ENCODE measurements at places on chromosomes 11 and 22.

- no peak for DNase-seq
These were observed 47.6 kb upstream of the OR8B8 start for GRCh38 chr11:124493016-124493655.

- DNase-seq = no peak
These were observed 16.6 kb upstream of the APOL3 start for GRCh38 chr22:36177160-36177559.

DNA sequence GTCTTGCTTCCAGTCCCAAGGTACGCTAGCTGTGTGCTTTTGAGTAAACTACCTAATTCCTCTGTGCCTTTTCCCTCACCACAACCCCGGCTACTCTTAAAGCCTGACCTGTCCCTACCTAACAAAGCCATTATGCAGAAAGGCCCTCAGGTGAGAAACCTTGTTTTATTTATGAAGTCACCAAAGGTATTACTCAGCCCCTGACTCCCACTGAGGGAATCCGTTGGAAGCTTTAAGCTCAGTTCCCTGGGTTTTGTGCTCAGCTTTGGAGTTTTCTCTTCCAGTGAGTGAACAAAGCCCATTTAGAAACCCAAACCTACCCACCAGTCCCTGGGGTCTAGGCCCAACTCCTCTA, 90.9 kb downstream of the APIP start:
- no peak for DNase-seq

GRCh38 chr11:57638005-57638781, 11.5 kb downstream of the YPEL4 start:
- DNase-seq = peak; percentile 57

GRCh38 chr22:23062616-23063538, 7.4 kb upstream of the GNAZ start:
- DNase-seq = no peak

DNA sequence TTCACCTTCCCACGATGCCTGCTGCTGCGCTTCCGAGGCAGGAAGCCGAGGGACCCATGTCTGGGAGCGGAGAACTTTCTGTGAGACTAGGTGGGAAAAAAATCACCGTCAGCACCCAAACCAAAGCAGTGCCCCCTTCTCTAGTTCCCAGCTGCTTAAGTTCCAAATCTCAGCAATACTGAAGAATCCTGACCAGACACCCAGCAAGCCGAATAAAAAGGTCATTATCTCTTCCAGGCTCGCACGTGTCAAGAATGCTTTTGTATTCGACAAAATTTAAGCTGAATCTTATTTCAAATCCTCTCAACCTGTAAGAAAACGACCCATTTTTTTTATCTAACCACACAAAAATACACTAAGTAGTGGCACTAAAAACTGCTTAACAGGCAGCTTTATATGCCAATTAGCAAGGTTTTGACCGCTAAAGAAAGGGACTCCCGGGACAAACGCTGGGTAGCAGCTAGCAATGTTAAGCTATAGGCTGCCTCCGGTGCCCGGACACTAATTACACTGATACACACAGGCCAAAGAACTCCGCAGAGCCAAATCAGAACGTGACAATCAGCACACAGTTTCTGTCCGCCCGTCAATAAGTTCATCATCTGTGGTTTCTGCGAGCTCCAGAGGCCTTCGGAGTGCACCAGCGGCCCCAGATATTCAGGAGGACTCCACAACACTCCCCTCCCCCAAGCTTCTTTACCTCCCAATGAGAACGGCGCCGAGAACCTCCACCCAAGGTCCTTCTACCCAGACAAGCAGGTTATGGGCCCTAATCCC, 728 bp downstream of the RPL3 start:
- no peak for DNase-seq

- DNase-seq = peak; percentile 61
These were observed 1.0 kb upstream of the RELA start for GRCh38 chr11:65663639-65664200.

DNA sequence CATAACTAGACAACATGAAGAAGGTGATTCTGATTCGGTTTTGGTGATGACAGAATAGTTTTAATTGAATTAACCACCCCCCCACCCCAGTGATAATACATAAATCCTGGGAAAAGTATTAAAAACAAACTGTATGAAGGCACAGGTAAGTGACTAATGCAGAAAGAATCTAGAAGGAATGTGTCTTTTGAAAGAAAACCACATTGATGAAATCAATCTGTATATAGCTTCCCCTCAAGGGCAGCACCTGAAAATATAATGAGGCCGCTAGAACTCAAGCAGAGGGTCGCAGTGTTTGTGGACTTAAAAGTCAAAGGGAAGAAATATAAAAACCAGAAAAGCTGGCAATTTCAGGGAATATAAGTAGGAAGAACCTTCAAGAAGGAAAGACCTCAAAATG, 580.5 kb upstream of the CHORDC1 start:
- DNase-seq = no peak

- DNase-seq = no peak
These were observed 292.3 kb upstream of the SYN3 start for GRCh38 chr22:33350491-33350890.

- DNase-seq = peak; percentile 0
These were observed 25.0 kb upstream of the SYN3 start for GRCh38 chr22:33083212-33083611.

- DNase-seq = no peak
These were observed 58.4 kb downstream of the TRMU start for GRCh38 chr22:46393873-46394272.

DNA sequence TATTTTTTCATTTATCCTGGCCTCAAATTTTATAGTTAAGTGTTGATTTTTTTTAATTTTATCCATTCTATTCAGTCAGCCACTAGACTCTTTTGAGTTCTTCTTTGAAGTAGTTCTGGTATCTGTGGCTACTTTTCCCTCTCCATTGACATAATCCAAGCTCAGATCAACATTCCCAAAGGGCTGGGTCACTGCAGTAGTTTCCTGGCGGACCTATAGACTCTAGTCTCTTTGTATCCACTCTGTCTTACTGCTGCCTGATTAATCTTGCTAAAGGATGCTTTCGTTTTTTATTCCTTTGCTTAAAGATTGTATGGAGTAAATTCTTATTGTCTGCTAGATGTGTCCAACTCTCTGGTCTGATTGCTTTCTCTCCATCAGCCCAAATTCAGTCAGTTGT, 87.6 kb downstream of the UVRAG start:
- no peak for DNase-seq

DNA sequence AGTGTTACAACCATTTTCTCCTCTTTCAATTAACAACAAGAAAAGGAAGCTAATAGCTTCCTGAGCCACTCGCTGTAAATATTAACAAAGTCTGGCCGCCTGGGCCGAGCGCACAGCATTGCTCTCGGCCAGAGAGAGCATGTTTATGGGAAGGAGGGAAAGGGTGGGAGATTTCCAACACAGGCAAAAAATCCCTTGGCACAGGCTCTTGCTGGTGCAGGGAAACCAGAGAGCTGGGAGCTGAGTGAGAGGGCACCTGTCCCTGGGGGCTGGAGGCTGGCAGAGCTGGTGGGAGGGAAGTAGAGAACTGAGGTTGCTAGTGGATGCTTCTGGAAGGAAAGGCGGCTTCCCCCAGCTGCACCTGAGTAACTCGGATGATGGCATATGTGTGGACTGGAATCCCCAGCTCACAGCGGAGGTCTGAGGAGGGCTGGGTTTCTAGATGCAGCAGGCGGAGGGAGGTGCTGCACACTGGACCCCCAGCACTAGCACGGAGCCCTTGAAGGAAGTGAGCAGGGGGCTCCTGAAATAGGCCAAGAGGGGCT, 59.6 kb downstream of the FLRT1 start:
- DNase-seq = no peak

- DNase-seq = peak; percentile 34
These were observed 2.1 kb downstream of the C22orf23 start for GRCh38 chr22:37951305-37951704.

GRCh38 chr11:61777234-61778090, 14.9 kb downstream of the TMEM258 start:
- peak; percentile 10 for DNase-seq

- peak; percentile 16 for DNase-seq
These were observed 57.8 kb upstream of the ALDH3B2 start for GRCh38 chr11:67732045-67732787.

GRCh38 chr22:34102633-34103032, 182.4 kb upstream of the LARGE1 start:
- no peak for DNase-seq

DNA sequence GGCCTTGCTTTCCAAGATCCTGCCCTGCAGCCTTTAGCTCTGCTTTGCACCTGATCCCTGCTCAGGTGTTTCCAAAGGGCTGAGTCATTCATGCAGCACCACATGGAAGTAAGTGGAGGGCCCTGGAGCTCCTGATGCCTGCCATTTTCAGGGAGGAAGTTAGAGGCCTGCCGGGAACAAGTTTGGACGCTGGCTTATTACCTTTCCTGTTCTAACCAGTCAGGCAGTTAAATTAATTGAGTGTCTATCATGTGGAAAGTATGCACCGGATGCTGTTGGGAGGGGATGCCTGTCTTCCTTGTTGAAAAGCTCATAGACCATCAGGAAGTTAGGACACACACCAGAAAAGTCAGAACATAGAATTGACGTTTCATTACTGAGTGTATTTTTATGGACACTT, 73.7 kb upstream of the PLET1 start:
- DNase-seq = no peak

DNA sequence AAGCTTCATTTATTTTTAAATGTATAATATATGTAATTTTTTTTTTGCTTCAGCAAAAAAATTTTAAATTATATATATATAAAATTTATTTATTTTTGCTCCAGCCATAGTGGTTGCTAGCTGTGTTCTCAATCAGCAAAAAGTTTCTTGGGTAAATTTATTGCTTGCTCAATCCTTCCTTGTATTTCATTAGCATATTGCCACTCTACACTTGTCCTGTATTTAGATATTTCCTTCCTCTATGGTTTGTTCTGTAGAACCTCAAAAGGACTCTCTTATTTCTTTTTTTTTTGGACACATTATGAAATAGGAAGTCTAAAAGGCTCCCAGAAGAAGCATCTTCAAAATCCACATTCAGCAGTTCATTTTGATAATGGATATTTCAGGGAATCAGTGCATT, 2.3 kb downstream of the PTPRJ start:
- peak; percentile 57 for DNase-seq

DNA sequence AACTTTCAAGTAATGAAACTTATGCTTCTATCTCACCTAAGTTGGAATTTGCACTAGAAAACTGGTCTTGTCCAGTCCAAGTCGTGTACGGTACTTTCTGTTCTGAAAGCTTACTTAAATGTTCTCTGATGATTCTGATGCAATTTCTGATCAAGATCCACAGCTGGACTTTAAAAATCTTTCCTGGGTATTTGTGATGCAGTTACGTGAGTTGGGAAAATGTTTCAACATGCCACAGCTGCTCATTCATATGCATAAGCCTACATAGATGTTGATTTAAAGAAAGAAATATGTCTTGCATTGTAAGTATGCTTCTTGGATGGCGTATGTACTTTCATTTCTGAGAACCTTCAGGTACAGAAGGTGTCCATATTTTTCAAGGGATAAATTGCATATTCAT, 493.7 kb upstream of the CCDC90B start:
- DNase-seq = peak; percentile 47

GRCh38 chr22:21450320-21450831, 16.8 kb upstream of the TMEM191C start:
- no peak for DNase-seq

- DNase-seq = no peak
These were observed 34.2 kb upstream of the HMOX1 start for GRCh38 chr22:35346596-35347220.

DNA sequence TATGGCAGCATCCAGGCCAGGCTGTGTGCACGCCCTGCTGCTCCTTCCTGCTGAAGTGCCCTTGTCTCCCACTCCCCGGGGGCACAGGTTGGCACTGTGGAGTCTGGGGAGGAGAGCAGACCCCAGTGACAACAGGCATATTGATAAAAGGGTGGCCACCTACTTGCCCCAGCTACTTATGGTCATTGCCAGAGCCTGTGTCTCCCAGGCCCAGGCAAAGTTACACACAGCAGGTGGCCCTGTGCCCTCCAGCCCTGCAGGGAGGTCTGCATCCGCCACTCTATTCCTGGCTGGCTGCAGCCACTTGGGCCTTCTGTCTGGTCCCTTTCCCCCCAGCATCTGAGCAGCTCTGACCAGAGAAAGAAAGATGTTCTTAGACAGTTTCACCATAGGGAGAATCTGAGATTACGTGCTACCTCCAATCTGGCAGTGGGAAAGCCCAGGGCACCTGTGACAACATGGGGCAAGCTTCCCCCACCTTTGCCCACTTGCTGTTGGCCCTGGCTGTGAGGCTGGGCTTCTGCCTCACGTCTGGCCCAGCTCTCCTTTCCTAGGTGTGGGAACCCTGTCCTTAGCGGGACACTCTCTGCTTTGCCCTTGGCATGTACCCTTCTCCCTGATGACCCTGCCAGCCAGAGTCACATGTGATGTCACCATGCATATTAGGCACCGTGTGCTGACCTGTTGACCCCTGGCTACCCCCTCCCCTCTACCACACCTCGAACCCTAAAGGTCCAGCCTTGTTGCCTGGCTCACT, 25.3 kb upstream of the CSNK2A3 start:
- no peak for DNase-seq

- no peak for DNase-seq
These were observed 48.5 kb downstream of the GUCY1A2 start for GRCh38 chr11:106969644-106970355.

- no peak for DNase-seq
These were observed 18.7 kb downstream of the LDLRAD3 start for GRCh38 chr11:35962369-35963138.

DNA sequence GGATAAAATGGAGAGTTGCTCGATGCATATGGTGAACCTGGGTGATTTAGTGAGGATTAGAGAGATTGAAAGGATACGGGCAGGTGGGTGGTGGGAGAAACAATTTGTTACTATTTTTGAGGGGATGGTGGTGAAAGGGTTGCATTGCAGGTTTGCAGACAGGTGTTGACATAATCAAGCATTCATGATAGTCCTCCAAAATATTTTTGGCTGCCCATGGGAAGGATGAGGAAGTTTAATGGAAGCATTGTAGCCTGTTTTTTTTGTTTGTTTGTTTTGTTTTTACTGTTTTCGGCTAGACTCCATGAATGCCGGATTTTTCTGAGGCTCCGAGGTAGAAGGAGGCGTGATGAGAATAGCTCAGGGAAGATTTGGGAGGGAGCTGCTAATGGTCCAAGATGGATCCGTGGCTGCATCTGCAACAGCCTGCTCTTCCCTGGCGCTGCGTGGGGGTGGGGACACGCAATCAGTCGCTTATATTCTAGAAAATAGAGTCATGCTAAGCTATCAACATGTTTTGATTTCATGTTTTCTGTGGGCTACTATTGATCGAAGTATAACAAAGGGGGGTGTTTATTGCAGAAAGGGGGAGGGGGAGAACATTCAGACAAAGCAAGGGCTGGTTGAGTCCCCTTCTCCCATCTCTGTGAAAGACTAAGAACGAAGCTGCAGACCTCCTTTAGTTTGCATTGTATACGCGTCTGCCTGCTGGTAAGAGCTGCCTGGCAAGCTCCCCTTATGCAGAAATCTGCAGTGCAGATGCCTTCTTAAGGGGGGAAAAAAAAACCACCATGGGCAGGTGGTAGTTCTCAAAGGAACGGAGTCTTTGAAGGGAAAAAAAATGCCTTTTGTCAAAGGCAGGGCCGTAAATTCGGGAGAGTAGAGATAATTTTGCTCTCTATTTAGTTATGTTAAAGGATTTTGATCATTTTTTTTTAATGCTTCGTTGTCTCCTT, 1.0 kb downstream of the RTN3 start:
- peak; percentile 75 for DNase-seq

- no peak for DNase-seq
These were observed 1.4 kb upstream of the SRSF8 start for GRCh38 chr11:95065336-95065735.

Data from OCI-M1 (cell line).